Psoas muscle (tissue), 8 donors: ENCODE measurements at places on chromosomes 3 and 15. TPM values are rescaled to one million over a fixed set of nuclear protein-coding genes. Genes with fewer than 3 reads are reported as not detected.

The ALDH1A2 gene
- total RNA-seq: 2.7 TPM

The MOBP gene
- not detected for total RNA-seq

The PML gene
- 15.0 TPM for total RNA-seq

DNA sequence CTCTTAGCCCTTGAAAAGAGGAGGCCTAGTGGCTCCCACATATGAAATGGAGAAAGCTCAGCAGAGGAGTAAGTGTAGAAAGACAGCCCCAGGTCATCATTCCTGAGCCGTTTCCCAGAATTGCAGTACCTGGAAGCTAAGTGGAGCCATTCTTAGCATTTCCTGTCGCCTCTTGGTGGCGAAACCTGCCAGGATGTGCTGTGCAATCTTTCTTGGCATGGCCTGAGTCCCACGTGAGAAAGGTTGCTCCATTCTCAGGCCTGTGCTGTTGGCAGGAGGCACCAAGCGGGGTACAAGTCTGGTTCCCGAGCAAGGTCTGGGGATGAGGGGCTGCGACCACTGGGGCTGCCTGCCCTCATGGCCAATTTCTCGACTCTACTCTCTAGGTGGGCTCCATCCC lies 207.2 kb upstream of the TPM1 start:
- peak overlapping the region; percentile 51 for H3K27ac ChIP-seq
- peak; percentile 68 for DNase-seq
- peaks cover 5% of the 10 kb centered on the region for H3K4me1 ChIP-seq
